ENCODE measurements at places on chromosomes 12 and 14. TPM values are rescaled to one million over a fixed set of nuclear protein-coding genes. Genes with fewer than 3 reads are reported as not detected.

Gene TSPAN19
- 0.13 TPM for total RNA-seq

Gene PLXNC1
- 1.7 TPM for total RNA-seq

Gene DIABLO
- 72.3 TPM for total RNA-seq

Gene AKAP5
- 0.08 TPM for total RNA-seq

Gene CACNB3
- total RNA-seq = 27.5 TPM

Gene PLEKHG7
- total RNA-seq = 0.13 TPM

Gene KLRG1
- 1.4 TPM for total RNA-seq

Gene STYK1
- 2.3 TPM for total RNA-seq

Gene CYP27B1
- total RNA-seq = 0.26 TPM

Gene TAS2R50
- 0.13 TPM for total RNA-seq

Gene UBC
- total RNA-seq = 1,251 TPM

Gene FOXN4
- not detected for total RNA-seq

Gene WSCD2
- not detected for total RNA-seq

Gene TMPRSS12
- total RNA-seq = not detected

Gene TAS2R9
- not detected for total RNA-seq

Gene LRRC43
- total RNA-seq = 0.13 TPM

Measured in epithelial cell of alveolus of lung (primary cell).